ENCODE measurements at places on chromosomes 5 and 9. TPM values are rescaled to one million over a fixed set of nuclear protein-coding genes. Genes with fewer than 3 reads are reported as not detected.

The ADGRD2 gene
- not detected for total RNA-seq

The NR6A1 gene
- total RNA-seq: 0.14 TPM

The TMEM232 gene
- 3.4 TPM for total RNA-seq

The SLC12A7 gene
- total RNA-seq: 13.5 TPM

The NEK6 gene
- total RNA-seq: 41.2 TPM

The SAXO1 gene
- under 0.01 TPM for total RNA-seq

The SLC45A2 gene
- 0.14 TPM for total RNA-seq
